ENCODE measurements at places on chromosomes 7 and 10.

DNA sequence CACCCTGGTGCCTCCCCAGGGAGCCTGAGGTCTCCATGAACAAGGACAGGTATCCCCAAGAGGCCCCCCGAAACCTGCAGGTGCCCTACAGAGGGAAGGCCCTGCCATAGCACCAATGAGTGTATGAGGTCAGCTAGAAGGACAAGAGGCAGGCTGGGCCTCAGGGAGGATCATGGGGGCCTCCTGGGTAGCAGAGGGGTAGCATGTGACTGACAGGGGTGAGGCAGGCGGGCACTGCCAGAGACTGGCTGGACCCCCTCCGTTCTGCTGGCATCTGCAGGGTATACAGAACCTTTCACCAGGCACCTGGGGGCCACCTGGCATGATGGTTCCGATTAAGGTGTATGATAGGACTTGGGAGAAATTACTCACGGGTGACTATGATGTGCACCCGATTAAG is 79.2 kb upstream of the KCTD7 start:
- no peak for DNase-seq

GRCh38 chr10:49191349-49191748 is 3.2 kb upstream of the TMEM273 start:
- DNase-seq, result no peak

DNA sequence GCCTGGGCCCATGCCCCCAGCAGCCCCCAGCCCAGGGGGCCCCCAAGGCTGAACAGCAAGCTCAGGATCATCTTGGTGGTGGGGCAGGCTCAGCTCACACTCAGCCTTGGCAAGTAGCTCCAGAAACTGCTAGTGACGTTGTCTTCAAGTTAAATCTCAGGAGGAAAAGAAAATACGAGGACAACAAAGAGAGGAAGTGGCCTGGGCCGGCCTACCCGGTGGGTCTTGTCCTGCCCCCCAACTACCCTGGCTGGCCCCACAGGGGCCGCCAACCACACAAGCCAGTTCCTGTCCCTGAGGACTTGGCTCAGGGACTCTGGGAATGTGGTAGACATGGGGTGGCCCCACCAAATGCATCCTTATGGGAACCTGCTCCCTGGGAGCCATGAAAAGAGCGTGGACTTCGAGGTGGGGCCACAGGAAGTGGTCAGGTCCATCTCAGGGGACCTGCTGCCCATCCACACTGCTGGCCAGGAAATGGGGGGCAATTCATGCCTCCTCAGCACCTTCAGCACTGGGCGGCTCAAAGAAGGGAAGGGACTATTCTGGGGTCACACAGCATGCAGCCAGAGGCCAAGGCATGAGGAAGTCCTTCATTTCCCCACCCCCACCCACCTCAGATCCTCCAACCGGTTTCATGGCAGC is at the start of gene MMRN2:
Gene MMRN2, minus strand, starts transcription at position 145 of the 645 bp plus-strand sequence. Its CDS starts 74 bp downstream, at position 71.
- DNase-seq, result no peak

DNA sequence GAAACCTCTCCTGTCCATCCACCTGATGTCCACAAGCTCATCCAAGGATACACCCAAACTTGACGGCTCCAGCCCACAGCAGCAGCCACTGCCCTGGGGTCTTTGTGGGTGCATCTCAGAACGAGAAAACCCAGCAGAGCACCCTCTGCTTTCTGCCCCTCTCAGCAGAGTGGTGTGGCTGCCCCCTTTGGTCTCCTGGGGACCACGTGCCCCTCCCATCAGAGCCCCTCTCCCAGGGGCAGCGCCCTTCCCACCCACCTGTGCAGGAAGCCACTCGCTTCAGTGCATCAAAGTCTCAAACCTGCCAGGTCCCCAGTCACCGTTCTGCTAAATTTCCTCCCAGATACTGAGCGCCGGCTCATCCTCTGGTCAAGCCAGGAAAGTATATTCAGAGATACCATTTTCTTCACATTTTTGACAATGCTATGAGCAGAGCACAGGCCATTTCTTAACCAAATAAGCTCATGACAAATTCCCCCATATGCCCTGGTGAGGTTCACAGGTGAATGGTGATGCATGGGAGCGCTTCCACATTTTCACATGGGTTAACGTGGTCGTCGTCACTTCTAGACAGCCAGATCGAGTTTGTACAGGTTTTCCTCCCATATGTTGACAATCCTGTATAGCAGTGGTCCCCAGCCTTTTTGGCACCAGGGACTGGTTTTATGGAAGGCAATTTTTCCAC is 32.4 kb downstream of the CAMK2B start:
- no peak for DNase-seq

DNA sequence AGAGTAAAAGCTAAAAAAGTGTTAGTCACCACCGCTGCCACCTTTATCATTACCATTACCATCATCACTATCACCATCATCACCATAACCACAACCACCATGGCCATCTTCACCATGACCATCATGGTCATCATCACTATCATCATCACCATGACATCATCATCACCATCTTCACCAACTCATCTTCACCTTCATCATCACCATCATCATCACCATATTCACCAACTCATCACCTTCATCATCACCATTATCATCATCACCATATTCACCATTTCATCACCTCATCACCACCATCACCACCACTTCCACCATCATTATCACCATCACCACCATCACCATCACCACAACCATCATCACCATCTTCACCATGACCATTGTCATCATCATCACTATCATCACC is 46.5 kb upstream of the PDGFA start:
- no peak for DNase-seq

DNA sequence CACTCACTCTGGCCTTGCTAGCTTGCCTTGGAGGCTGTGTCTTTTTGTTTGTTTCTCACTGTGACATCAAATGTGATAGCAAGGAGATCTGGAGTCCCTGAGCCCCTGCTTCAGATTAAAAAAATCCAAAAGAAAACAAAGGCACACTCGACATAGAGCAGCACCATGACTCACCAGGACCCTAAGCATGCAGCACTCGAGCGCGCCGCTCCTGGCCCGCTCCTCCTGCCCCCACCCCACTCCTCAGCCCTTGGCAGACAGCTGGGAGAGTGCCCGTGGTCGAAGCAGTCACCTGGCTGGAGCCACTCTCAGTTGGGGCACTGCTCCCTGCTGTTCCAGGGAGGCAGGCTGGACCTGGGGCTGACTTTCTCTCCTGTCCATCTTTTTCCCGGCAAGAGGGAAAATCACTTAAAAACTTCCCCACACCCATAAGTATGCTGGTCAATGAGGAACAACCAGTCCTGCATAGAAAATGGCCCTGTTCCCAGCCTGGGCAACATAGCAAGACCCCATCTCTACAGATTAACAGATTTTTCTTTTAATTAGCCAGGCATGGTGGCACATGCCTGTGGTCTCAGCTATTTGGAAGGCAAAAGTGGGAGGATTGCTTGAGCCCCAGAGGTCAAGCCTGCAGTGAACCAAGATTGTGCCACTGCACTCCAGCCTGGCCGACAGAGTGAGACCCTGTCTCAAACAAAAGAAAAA is 128.4 kb downstream of the PAXIP1 start:
- no peak for DNase-seq

DNA sequence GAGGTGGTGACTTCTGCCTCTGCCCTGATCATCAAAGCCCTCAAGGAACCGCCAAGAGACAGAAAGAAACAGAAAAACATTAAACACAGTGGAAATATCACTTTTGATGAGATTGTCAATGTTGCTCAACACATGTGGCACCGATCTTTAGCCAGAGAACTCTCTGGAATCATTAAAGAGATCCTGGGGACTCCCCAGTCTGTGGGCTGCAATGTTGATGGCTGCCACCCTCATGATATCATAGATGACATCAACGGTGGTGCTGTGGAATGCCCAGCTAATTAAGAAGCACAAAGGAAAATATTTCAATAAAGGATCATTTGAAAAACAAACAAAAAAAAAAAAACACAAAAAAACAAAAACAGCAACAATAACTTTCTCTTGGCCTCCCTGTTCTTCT is 59.5 kb upstream of the TOMM7 start:
- DNase-seq, result no peak

- no peak for DNase-seq
Observed at GRCh38 chr7:76272851-76273497, 29.5 kb upstream of the HSPB1 start.

DNA sequence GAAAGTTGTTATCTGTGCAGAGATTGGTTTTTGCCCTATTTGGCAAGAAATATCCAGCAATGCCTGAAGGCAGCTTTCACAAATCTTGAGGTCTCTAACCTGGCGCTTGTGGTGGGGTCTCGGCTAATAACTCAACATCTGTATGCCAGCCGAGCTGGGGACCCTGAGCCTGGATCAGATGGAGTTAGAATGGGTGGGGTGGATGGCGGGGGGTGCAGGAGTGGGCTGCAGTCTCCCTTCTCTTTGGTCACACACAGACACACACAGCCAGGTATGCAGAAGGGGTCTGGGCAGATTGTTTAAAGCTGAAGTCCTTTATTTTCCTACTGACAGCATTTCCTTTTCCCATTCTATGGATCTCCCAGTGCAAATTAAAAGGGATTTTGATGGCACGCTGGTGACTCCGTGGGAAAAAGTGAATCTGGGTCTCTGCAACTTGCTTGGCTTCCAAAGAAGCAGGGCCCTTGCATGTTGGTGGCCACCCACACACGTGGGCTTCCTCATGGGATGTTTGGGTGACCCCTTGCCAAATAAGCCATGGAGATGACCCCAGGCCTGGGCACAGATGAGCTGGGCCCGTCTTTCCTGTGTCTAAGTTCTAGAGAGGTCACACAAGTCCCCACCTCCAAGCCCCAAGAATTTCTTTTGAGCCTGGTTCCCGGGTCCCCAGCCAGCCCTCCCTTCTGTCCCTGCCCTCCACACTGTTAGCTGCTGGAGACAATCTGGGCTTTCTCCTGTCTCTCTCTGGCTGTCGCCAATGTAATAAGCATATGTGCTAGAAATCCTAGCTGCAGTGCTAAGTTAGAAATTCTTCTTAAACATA is 39.9 kb upstream of the EMX2 start:
- DNase-seq, result no peak

GRCh38 chr7:4634166-4634565 is 47.9 kb upstream of the FOXK1 start:
- no peak for DNase-seq

- DNase-seq, result no peak
Observed at GRCh38 chr7:71665716-71666115, 533.8 kb downstream of the GALNT17 start.

DNA sequence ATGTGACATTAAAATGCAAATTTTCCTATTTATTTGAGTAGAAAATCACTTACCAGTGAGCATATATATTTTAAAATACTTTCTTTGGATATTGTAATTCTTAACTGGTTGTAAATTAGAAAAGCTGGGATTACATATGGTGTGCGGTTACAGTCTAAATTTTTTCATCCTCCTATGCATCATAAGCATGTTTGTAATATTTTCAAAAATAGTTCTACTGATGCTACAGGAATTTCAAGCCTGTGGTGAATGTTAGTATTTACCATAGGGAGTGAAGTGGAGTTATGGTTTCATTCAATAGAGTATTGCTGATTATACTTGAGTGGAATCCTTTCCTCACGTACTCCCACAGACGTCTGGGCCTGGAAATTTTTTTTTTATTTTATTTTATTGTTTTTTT is 34.6 kb upstream of the ST7 start:
- DNase-seq, result no peak

DNA sequence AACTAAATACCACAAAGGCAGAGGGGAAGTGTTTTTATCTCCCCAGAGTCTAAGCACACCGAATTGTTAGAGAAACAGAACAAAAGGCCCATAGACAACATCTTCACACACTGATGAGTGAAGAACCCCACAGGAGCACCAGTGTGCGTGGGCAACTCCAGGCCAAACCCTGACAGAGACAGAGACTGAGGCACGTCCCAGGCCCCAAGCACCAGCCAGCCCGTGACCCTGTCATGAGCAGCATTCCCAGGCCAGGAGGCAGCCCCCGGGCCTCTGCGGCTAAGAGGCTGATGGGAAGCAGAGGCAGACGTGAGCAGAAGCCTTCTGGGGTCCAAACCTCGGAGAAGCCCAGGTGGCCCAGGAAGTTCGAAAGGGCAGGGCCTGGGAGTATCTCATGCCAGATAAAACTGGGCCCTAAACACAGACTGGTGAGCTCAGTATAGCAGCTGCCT is 184.4 kb downstream of the TCERG1L start:
- DNase-seq, result no peak

DNA sequence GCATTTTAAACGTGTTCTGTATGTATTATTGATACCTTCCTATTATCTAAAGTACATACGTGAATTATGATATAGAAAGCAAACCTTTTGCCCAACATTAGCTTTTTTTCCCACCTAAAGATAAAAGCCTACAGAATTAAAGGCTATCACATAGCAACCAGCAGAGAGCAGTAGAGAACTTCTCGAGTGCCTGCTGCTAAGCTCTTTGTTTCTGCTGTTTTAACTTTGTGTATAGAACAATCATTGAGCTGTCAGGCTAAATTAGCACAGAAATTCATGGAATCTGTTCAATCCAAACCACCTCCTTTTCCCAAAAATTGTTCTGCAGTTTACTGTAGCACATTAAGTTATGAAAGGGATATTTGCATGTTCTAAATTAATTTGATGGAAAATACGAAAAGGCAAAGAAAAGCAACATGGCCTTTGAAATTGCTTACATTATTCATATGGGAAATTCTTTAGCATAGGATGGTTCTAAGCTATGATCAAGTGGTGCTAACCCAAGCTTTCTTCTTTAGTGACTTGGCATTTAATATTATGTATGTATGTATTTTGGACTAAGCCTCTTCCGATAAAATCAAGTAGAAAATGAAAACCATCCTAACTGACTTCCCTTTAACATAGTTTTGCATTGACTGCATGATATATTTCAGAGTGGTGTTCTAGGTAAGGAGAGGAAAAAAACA is 1288.5 kb downstream of the GATA3 start:
- DNase-seq, result no peak

GRCh38 chr7:150439967-150440366 is 10.5 kb upstream of the GIMAP8 start:
- DNase-seq, result no peak

GRCh38 chr7:28182071-28182471 is 1.5 kb upstream of the JAZF1 start:
- DNase-seq, result no peak

DNA sequence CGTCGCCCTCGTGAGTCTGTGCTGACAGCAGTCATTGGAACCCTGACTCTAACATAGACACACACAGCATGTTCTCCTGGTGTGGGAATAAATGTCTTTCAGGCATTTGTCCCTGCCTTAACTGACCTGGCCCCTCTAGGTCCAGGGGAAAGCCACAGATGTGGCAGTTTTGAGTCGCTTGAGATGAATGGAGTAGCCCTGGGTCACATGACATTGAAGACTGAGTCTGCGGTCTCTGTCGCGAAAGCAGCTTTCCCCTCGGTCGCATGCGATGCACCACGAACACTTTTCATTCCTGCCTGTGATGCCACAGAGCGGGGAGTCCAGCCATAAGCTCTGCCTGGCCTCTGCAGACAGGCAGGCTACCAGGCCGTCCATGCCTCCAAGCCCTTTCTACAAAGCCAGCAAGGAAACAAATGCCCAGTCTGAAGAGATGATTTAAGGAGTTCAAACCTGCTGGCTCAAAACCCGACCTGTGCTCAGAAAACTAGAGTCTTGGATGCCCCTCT is 172.3 kb downstream of the WDR37 start:
- no peak for DNase-seq

- no peak for DNase-seq
Observed at GRCh38 chr10:77266242-77266641, 371.4 kb downstream of the KCNMA1 start.

All from cortex of kidney (tissue), 1 donor.